MV-4-11 (cell line): ENCODE measurements at places on chromosomes 16 and 17.

DNA sequence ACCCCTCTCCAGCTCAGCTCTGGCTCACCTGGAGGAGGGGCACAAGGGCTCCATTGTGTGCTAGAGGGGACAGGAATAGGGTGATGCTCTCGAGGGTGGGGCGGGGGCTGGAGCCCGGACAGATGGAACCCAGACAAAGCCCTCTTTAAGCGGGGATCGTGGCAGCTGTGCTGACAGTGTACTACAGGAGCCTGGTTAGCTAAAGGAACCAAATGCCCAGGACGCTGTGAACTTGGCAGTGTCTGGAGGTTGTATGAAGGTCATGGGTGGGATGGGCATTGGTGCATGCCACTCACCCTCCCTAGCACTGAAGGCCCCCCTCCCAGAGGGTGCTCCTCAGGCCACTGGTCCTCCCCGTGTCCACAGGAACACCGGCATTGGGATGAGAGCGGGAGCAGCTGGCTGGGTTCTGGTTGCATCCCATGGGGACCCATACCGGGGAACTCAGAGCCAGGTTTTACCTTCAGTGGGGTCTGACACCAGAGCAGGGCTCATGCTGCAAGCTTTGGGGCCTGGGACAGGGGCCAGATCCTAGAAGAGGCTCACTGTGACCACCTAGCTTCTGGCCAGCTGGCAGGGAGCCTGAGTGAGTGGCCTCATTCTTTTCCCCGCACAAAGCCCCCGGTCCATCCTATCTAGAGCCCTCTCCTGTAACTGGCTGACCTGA, 11.9 kb downstream of the KIF19 start:
- DNase-seq, result no peak

DNA sequence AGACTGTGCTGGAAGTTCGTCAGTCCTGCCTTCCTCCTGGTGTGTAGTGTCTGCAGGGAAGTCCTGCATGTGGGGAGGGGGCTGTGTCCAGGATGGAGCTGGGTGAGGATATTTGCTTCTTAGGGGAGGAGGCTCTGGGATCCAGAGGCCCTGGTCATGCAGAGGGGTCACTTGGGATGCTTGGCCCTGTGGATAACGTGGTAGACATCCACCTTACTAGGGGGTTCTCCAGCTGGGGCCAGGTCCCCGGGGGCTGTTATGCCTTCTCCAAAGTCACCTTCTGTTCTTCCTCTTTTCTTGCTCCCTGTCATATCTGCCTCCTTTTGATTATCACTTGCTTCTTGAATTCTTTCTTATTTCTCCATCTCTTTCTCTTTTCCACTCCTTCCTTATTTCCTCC, 43.8 kb downstream of the SLC6A2 start:
- no peak for DNase-seq

GRCh38 chr17:77790143-77790829, 168.2 kb upstream of the TNRC6C start:
- DNase-seq, result peak; percentile 15

GRCh38 chr16:54657058-54657708, 273.5 kb upstream of the IRX5 start:
- DNase-seq, result peak; percentile 88

DNA sequence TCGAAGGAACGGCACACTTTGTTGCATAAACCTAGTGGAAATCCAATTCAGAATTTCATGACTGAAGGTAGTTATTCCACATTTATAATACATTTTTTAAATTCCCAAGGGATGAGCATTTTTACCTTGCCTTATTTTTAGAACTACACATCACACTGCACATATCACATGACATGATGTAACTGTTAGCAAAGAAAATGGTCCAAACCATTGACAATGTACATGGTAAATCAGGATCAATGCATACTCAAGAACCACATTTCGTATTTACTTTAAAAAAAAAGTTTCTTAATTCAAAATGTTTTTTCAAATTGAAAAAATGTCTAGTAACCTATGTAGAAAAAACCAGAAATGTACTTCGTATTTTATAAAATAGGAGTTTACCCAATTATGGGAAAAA, 2.5 kb downstream of the KANSL1 start:
- no peak for DNase-seq

DNA sequence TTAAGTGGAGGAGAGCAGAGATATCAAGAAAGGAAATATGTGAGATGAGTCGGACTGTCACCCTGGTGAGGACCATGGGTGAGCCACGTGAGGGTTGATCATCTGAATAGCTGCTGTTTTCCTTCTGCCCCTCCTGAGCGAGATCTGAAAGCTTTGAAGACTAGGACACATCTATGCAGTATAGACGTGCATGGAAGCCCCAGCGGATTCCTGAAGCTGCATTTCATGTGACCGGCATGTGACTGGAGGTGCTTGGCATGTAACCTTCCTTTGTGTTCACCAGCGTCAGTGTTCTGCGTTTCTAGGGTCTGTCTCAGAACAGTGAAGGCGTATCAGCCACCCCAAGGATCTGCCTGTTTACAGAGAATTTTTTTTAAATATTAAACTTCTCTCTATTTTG, 75.1 kb downstream of the MSI2 start:
- no peak for DNase-seq

- peak; percentile 20 for DNase-seq
These were observed 313.9 kb upstream of the SALL1 start for GRCh38 chr16:51464996-51465395.

- no peak for DNase-seq
These were observed 42.1 kb downstream of the TSC2 start for GRCh38 chr16:2089706-2090480.

DNA sequence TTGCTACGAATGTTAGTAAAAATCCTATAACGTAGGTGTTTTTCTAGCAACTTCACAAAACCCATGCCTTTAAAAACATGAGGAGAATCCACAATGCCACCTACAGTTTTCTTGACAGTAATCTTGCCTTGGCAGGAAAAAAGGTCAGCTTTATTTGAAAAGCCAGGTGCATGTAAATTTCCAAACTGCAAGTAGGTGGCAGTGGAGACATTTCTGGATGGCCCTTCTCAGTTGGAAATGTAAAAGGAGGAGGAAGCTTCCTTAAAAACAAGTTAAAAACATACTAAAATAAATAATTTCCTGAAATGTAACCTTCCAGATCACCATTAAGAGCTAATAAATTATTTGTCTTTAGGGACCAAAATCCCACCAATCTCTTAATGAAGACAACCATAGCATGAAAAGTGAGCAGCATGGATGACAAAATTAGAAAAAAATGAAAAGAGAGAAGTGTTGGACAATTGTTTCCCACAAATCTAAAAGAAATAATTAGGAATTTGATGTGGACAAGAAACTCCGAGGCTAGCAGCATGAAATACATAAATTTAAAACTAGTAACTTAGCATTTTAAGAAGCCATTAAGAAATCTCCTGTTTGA, 152.2 kb downstream of the SNX11 start:
- peak; percentile 13 for DNase-seq

GRCh38 chr17:7897773-7898172, 9.2 kb downstream of the CHD3 start:
- peak; percentile 55 for DNase-seq

GRCh38 chr16:54112451-54113206, 174.0 kb downstream of the IRX3 start:
- no peak for DNase-seq

DNA sequence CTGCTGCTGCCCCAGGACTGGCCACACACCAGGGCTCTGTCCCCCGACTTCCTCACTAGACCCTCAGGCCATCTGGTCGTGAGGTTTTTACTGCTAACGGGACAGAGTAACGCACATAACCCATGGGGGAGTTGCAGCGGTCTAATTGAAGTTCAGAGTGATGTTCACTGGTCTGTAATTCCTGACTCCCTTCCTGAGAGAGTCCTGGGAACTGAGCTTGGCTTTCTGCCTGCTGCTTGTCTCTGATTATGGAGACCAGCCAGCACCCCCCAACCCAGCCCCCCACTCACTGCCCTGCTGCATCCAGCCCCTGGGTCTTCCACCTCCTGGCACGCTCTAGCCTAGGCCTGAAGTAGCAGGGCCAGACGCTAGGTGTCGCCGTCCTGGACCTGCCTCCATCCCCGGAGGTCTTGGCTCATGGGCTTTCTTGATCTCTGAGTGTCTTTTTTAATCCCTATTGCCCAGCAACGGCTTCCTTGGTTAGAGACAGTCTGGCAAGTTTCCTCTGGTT, 192.9 kb downstream of the CCDC182 start:
- DNase-seq, result peak; percentile 83
